GDM1 (cell line): ENCODE measurements at places on chromosomes 11 and 22.

DNA sequence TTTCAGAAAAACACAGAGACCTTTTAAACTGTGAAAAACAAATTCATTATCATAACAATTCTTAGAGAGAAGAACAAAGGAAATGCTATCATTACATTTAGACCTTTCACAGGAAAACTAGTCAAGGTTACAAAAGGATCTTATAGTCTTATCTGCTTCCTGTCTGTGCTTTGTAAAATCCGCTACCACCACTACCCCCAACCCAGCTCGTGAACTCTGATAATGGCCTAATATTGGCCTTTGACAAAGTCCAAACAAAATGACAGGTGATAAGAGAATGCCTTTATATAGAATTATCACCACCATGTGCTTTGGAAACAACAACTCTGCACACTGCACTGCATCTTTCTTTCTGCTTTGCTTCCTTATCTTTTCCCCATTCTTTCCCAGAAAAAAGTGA is 272.5 kb downstream of the SBF2 start:
- DNase-seq = no peak

- no peak for DNase-seq
Measured at GRCh38 chr22:19775496-19776325, 15.1 kb downstream of the TBX1 start.

- no peak for DNase-seq
Measured at GRCh38 chr22:17749605-17750395, 24.5 kb downstream of the BID start.

GRCh38 chr11:41612415-41612814 is 153.0 kb upstream of the LRRC4C start:
- no peak for DNase-seq

DNA sequence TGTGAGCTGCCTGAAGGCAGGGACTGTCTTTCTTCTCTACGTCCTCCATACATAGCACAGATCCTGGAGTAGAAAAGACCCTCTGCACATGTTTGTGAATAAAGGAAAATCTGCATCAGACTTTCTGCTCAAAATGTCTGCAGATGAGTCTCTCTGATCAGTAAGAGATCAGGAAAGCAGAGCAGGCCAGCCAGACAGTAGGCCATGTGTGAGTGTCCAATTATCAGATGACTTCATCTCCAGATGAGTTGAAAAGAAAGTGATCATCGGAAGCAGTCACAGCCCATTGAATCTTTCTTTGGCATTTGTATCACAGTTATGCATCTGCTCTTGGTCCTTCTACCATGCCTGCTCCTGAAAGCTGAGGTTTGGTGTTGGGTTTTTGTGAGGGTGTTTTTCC is 298.7 kb upstream of the NCAM1 start:
- no peak for DNase-seq
